ENCODE measurements at places on chromosomes 6 and 20. TPM values are rescaled to one million over a fixed set of nuclear protein-coding genes. Genes with fewer than 3 reads are reported as not detected.

DNA sequence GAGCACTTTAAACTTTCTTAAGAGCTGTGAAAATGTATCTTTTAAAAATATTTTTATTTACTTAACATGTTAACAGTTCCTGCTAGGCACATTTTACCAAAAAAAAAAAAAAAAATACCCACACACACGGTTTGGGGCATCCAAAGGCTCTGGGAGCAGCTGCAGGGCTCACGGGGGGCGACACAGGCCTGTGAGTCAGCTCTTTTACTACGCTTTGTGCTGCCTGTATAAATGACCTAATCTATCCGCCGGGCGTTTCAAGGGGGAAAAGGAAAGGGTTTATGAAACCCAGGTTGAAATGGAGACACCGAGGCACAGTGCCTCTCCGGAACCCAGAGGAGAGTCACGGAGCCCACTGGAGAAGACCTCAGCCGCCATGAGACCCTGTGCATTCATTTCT is 40.4 kb downstream of the DLL1 start:
- no peak for DNase-seq

DNA sequence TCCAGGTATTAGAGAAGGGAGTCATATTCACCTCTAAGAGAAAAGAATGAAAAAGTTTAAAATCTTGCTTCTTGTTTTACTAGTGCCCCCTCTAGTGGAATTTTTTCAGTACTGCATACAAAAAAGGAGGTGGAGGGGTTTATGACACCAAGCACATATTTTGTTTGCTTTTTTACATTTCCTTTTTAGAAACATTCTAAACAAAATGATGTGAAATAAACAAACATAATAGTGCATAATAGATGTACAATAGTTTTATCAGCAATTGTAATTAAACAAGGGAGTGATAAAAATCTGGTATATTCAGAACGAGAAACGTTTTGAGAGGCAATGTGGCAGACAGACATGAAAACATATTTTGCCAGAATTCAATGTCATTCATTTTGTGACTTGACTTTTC is 111.0 kb upstream of the TFAP2D start:
- DNase-seq, result no peak

GRCh38 chr6:105091140-105091829 is 88.5 kb downstream of the POPDC3 start:
- no peak for DNase-seq

GRCh38 chr6:152372945-152373344 is 264.2 kb downstream of the SYNE1 start:
- no peak for DNase-seq

DNA sequence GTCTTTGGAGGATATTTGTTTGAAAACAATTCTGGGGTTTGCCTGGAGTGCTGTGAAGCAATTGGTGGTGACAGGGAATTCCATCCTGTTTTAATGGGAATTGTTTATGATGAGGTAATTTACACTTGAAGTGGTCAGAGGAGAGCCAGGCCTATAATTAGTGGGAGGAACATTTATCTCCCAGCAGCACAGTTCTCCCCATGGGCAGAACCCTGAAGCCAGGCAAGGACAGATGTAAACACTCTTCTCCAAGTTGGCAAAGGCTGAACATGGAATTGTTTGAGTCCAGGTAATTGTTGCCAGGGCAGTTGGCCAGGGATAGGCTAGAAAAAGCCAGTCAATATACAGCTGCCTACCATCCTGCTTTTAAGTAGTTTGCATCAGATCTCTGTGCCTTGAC is 789.7 kb downstream of the FRK start:
- no peak for DNase-seq

CPXM1 gene
- 0.31 TPM for polyA plus RNA-seq

TMC2 gene
- not detected for polyA plus RNA-seq

PTK7 gene
- 2.9 TPM for polyA plus RNA-seq

AP5S1 gene
- 17.0 TPM for polyA plus RNA-seq

All from GM12878 (cell line).